Activated CD4-positive, alpha-beta memory T cell treated with anti-CD3 and anti-CD28 coated beads, Interleukin-2, amount 10 ng/mL, durations not matched to agents 7 days and 5 days (primary cell): ENCODE measurements at places on chromosomes 7 and 10. TPM values are rescaled to one million over a fixed set of nuclear protein-coding genes. Genes with fewer than 3 reads are reported as not detected.

WDR86 gene
- 1.1 TPM for total RNA-seq

DNA sequence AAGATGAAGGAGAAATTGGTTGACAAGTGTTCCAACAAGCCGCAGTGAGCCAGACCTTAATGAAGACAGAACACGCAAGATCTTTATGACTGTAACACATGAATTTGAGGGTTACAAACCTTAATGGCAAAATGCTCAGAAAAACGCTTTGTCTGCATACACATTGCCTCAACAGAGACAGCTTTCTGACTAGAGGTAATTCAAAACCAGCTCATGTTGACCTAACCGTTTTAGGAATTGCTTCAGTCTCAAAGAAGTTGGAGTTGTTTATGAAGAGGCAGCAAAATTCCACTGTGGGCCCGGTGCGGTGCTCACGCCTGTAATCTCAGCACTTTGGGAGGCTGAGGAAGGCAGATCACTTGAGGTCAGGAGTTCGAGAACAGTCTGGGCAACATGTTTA, 2.2 kb upstream of the GTF2I start:
- no peak for DNase-seq

DNA sequence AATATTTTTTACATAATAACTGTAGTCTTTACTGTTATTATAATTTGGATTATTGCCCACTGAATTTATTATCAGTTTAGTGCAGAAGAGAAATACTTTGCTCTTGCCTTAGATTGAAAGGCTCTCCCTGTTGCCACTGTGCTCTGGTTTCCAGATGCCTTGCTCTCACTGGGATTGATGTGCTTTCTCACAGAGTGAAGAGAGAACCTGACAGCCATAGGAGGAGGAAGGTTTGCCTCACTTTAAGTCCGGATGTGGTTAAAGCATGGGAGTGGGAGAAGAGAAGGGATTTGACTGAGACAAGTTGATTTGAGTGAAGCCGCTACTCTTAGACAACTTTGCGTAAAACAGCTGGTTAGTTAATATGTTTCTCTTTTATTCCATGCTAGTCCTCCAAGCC, 68.2 kb upstream of the RPA3 start:
- DNase-seq: no peak

- no peak for DNase-seq
These were observed 87.1 kb downstream of the SAMD9 start for GRCh38 chr7:93030605-93031225.

- DNase-seq: no peak
These were observed 77.3 kb downstream of the GRK5 start for GRCh38 chr10:119284679-119285096.
